Fibroblast of skin of scalp (primary cell): ENCODE measurements at places on chromosomes 5 and 9.

- no peak for DNase-seq
Measured at GRCh38 chr5:36371366-36371765, 69.7 kb upstream of the RANBP3L start.

DNA sequence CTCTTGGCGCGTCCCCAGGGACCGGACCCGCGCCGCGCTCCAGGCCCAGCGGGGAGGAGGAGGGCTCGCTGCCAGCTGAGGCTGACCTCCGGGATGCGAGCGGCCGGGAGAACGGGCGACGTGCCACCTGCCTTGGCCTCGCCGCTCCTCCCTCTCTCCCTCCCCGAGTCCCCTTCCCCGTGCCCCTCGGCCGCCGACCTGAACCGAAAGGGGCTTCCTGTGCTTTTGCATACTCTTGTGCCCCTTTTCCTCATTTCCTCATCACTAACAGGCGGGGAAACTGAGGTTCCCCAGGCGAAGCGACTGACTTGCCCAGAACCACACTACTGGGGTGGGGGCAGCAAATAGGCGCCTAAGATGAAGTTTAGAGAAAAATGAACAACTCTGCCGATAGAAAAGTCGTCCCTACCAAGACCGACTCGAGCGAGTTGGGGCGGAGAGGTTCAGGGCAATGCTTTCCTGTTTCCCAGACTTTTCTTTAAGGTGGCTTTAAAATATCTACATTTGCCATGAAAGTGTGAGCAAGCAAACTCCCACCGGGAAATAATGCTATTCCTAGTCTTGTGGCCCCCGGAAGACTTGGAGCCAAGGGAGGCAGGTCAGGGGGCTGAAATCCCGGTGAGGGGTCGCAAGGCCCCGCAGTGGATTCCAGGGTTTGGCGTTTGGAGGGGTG lies 580 bp upstream of the DUSP1 start:
- peak; percentile 71 for DNase-seq

DNA sequence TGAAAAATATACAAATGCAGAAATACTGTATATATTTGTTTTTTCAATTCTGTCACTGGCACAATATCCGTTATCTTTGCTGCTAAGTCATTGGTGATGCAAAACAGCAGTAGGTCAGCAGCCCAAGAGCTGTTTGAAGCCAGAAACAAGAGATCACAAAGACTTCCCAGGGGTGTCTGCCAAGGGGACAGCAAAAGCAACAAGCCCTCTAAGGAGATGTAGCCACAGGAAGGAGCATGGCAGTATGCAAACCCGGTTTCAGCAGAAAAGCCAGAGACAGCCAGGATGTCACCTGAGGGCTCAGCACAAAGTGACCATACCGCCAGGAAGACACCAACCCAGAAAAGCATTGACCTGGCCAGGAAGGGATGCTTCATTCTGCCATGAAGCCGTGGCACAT lies 241.5 kb downstream of the ARRDC3 start:
- no peak for DNase-seq

DNA sequence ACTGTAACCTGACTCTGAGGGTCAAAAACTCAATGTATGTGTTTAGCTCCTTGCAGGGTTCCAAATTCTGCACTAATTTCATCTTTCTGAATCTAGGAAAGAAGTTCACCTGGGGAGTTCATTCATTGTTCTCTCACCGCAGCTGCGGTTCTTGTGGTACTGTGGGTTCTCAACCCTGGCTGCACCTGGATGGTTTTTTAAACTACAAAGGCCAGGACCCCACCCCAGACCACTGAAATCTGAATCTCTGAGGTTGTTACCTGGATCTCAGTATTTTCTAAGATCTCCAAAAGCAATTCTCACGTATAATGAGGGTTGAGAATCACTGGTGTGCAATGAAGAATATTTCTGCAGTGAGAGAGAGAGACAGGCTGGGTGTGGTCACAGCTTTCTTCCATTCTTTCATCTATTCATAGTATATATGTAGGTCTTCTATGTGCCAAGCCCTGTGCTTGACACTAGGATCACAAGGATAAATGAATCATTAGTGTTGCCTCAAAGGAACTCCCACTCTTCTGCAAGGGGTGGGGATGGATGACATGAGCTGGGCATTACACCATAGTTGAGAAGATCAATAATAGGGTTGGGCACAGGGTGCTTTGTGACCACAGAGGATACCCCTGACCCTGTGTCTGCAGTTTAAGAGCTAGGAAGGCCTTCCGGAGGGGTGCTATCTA lies 109.8 kb downstream of the GALNT10 start:
- DNase-seq = no peak

GRCh38 chr5:132758451-132758850 lies 11.2 kb downstream of the CCNI2 start:
- no peak for DNase-seq

DNA sequence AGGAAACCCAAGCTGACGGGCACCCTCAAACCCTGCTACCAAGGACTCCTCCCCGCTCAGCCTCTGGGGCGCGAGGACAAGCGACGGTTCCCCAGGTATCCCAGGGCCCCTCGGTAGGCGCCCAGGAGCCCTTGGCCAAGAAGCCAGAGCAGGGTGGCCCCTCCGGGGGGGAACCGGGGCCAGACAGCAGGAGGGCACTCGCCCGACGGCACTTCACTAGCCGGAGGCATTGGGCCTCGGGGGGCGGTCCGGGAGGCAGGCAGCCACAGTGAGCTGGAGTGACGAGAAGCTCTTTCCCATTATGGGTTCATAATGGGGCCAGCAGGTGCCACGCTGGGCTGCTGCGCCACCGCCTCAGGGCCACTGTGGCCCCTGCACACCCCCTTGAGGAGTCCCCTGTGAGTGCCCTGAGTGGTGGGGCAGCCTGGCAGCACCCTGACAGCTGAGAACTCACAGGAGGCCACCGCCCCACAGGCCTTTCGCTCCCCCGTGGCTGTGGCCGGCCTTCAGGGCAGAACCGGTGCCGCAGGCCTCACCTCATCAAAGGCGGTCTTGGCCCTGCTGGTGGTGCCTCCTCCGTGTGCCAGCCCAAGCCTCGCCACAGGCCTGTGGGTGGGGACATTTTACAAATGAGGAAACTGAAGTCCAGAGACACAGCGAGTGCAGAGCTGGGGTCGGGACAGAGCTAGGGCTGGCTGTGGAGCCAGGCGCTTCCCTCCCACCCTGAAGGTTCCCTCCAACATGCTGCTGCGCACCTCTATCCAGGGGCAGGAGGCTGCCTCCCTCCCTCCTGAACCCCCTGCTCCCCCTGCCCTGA lies 68.7 kb downstream of the PSMB7 start:
- DNase-seq = no peak

GRCh38 chr5:178057839-178058238 lies 55.5 kb upstream of the N4BP3 start:
- DNase-seq = no peak

DNA sequence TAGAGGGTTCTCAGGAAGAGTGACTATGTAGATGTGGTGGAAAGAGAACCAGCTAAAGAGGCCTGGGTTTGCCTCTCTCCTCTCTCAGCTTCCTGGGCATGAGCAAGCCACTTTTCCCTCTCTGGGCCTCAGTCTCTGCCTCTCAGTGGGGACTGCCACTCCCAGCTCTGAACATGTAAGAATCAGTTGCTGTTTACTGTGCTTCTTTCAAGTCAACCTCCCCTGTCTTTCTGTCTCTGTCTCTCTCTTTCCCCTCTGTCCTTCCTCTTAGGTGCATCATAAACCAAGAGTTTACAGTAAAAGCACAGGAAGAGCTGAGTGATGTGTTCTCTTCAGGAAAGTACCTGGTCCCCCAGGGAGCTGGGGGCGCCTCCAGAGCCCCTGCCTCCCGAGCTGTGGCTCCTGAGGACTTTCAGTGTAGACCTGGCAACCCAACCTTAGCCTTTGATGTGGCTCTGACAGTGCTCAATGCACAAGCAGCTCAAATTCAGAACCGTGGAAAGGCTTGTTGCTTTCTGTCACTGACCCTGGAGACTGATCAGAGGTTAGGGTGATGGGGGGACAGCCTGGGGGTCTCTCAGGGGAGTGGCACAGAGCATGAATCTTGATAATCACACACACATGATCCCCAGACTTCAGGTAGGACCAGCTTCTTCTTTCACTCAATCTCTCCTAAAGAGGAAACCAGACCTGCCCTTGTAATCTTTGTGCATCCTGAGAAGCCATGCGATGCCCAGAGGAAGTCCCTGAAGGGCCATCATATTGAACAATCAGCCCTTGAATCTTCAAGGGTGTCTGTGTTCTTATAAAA lies 59.4 kb upstream of the TNFSF8 start:
- DNase-seq = no peak

GRCh38 chr5:116361979-116362577 lies 212.5 kb downstream of the SEMA6A start:
- DNase-seq = no peak

- no peak for DNase-seq
Measured at GRCh38 chr9:134227451-134228411, 63.4 kb upstream of the RNU6ATAC start.

DNA sequence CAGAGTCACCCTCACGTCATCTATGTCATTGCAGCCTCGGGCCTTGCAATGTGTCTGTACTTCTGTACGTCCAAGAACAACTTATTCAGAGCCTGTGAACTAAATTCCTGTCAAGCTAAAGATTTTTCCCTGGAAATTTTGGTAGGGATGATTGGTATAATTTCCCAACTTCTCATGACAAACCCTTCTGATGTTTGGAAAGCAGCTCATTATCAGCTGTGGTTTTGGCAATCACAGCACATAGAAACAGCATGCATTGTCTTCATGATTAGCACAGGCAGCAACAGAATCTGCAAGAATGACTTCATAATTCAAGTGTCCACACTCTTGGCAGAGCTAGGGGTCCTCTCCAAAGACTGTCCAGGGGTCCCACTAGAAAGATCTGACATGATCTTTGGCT lies 49.5 kb downstream of the APBA1 start:
- peak; percentile 60 for DNase-seq

DNA sequence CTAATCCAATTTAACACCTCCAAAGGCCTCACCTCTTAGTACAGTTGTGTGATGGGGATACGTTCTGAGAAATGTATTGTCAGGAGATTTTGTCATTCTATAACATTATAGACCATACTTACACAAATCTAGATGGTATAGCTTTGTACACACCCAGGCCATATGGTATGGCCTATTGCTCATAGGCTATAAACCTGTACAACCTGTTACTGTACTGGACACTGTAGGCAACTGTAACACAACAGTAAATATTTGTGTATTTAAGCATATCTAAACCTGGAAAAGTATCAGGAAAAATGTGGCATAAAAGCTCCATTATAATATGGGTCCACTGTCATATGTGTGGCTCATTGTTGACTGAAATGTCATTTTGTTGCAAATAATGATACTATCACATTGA lies 12.1 kb downstream of the ACER2 start:
- no peak for DNase-seq

- peak; percentile 68 for DNase-seq
Measured at GRCh38 chr9:124629600-124629999, 122.4 kb upstream of the NR5A1 start.

DNA sequence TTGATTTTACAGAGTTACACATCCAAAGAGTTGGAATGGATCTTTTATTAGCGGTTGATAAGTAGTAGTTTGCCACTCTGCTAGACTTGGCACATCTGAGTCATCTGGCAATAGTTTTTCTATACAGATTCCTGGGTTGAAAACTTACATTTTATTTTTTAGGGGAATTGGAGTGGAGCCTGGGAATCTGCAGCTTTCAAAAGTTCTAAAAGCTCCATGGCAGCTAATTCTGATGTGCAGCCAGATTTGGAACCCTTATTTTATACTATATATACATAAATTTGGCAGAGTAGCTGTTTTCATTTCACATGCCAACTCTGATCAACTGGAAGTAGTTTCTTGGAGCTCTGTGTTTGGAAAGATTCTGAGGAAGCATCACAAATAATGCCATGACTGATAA lies 715.5 kb downstream of the TLR4 start:
- no peak for DNase-seq

DNA sequence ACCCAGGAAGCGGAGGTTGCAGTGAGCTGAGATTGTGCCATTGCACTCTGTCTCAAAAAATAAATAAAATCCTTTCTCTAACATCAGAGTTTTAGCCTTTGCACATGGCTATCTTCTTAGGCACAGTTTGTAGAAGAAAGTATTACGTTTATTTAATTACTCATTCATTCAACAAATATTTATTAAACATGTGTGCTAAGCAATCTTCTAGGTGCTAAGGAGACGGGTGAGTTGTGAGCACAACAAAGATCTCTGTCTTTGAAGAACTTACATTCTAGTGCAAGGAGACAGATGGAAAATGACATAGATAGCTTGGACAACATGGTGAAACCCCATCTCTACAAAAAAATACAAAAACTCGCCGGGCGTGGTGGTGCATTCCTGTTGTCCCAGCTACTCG lies 122.3 kb upstream of the MYO10 start:
- DNase-seq = no peak

GRCh38 chr9:117093891-117094844 lies 320.7 kb downstream of the ASTN2 start:
- peak; percentile 97 for DNase-seq

DNA sequence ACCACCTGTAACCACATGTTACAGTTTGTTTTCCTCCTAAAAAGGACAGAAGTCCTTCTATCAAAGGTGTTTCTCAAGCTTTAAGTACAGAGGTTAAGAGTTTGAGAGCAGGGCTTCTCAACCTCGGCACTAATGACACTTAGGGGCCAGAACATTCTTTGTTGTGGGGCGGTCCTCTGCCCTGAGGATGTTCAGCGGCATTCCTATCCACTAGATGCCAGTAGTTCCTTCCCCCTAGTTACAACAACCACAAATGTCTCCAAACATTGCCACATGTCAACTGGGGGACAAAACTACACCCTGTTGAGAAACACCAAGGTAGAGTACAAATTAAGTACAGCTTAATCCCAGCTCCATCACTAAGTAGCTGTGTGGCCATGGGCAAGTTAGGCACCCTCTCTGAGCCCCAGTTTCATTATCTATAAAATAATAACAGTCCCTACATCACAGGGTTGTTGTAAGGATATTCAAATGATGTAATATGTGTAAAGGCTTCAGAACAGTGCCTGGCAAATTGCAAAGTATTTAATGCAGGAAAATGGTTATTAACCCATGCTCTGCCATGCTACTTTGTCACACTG lies 44.6 kb downstream of the PIP5K1B start:
- DNase-seq = no peak

DNA sequence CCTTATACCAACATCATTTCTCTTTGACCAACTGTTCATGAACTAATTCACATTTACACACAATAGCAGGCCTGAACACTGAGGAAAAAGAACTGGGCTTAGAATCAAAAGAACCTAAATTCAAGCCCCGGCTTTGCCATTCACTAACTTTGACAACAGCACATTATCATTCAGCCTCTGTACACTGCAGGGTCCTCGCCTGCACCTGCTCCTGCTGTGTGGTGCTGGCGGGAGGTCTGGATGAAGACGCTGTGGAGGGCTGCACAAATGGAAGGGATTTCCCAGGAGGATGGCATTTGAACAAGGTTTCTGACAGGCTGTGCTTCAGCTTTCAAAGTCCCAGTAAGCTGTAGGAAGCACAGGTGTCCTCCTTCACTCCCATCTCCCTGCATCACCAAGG lies 151.2 kb downstream of the ZDHHC21 start:
- DNase-seq = no peak
